Esophagus mucosa (tissue), 1 donor: ENCODE measurements at places on chromosomes 2 and 18. TPM values are rescaled to one million over a fixed set of nuclear protein-coding genes. Genes with fewer than 3 reads are reported as not detected.

The KCNG2 gene
- 0.20 TPM for total RNA-seq

The CABYR gene
- total RNA-seq: 1.4 TPM

The ZNF892 gene
- total RNA-seq: 1.3 TPM

The GALNT3 gene
- total RNA-seq: 40.0 TPM

The MAPK4 gene
- total RNA-seq: 0.12 TPM

The IKZF2 gene
- 66.4 TPM for total RNA-seq

The TM4SF20 gene
- not detected for total RNA-seq

The GPR45 gene
- not detected for total RNA-seq

The REG1B gene
- not detected for total RNA-seq

The LIMS1 gene
- 29.1 TPM for total RNA-seq

The CTAGE1 gene
- total RNA-seq: not detected

The PSMA8 gene
- not detected for total RNA-seq

The ELOA2 gene
- total RNA-seq: not detected

The TMEFF2 gene
- total RNA-seq: not detected

The SMAD7 gene
- 3.7 TPM for total RNA-seq

The UGT1A8 gene
- 0.16 TPM for total RNA-seq

The ST3GAL5 gene
- total RNA-seq: 1.2 TPM

The C2orf80 gene
- not detected for total RNA-seq

The L3MBTL4 gene
- 4.8 TPM for total RNA-seq

The MLPH gene
- 5.3 TPM for total RNA-seq

The IL1R2 gene
- 19.0 TPM for total RNA-seq

The RNU2-63P gene
- 5.2 TPM for total RNA-seq

The CNGA3 gene
- total RNA-seq: not detected

The FMNL2 gene
- 12.4 TPM for total RNA-seq

The CNDP1 gene
- not detected for total RNA-seq

The HES6 gene
- 2.2 TPM for total RNA-seq

The PREB gene
- 26.5 TPM for total RNA-seq

The KIF1A gene
- 0.12 TPM for total RNA-seq

The ALK gene
- 0.04 TPM for total RNA-seq

The TLX2 gene
- not detected for total RNA-seq

The ANKRD53 gene
- total RNA-seq: 0.40 TPM

The COA5 gene
- total RNA-seq: 11.9 TPM

The TGFA gene
- 42.6 TPM for total RNA-seq

The DSG4 gene
- total RNA-seq: not detected

The ERBB4 gene
- 0.12 TPM for total RNA-seq

The FAHD2A gene
- 13.6 TPM for total RNA-seq

The SERPINB7 gene
- 1.4 TPM for total RNA-seq

The COL4A4 gene
- 0.24 TPM for total RNA-seq

The HOXD1 gene
- 0.16 TPM for total RNA-seq

The VSNL1 gene
- 65.6 TPM for total RNA-seq

The COBLL1 gene
- 92.0 TPM for total RNA-seq

The SH3RF3 gene
- total RNA-seq: 0.68 TPM

The SIX3 gene
- not detected for total RNA-seq
